ENCODE measurements at places on chromosomes 3 and 15. TPM values are rescaled to one million over a fixed set of nuclear protein-coding genes. Genes with fewer than 3 reads are reported as not detected.

The FAM162A gene
- total RNA-seq: 78.5 TPM

The PPP1R14D gene
- total RNA-seq: not detected

The NEK10 gene
- 0.66 TPM for total RNA-seq

The CCR8 gene
- total RNA-seq: 0.64 TPM

- no peaks in the 10 kb centered on the region for H3K27me3 ChIP-seq
- H3K27ac ChIP-seq: no peak overlapping the region
- no peak overlapping the region for H3K4me3 ChIP-seq
- DNase-seq: no peak
- H3K36me3 ChIP-seq: peaks cover 15% of the 10 kb centered on the region
- no peaks in the 10 kb centered on the region for H3K4me1 ChIP-seq
Measured at GRCh38 chr15:80182611-80183261, 29.9 kb downstream of the FAH start.

DNA sequence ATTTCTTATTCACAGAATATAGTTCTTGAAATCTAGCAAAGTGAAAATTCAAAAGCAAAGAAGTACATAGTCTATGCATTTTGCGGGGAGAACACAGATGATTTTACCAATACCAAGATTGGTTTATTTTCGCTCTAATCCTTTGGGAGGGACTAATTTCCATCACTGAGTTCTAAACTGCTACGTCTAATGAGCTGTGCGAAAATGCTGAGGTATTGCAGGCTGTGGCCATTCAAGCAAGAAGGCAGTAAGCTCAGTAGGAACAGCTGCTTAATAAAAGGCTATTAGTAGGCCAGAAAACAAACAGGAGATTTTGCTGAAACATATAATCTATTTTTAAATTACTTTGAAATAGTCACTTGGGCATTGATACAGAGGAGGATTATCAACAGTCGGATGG is 379.0 kb downstream of the CNTN4 start:
- no peak for DNase-seq
- H3K27me3 ChIP-seq: no peaks in the 10 kb centered on the region
- H3K4me1 ChIP-seq: no peaks in the 10 kb centered on the region

- peaks cover 23% of the 10 kb centered on the region for H3K36me3 ChIP-seq
- H3K4me1 ChIP-seq: no peaks in the 10 kb centered on the region
- no peak for DNase-seq
- no peaks in the 10 kb centered on the region for H3K27me3 ChIP-seq
- H3K4me3 ChIP-seq: peak overlapping the region; percentile 85
- H3K27ac ChIP-seq: no peak overlapping the region
Measured at GRCh38 chr15:74616366-74616939, 817 bp downstream of the CLK3 start.

- no peak for DNase-seq
- H3K4me1 ChIP-seq: no peaks in the 10 kb centered on the region
- H3K27me3 ChIP-seq: no peaks in the 10 kb centered on the region
- H3K4me3 ChIP-seq: no peak overlapping the region
Measured at GRCh38 chr3:52742418-52743041, 28.2 kb downstream of the NEK4 start.

DNA sequence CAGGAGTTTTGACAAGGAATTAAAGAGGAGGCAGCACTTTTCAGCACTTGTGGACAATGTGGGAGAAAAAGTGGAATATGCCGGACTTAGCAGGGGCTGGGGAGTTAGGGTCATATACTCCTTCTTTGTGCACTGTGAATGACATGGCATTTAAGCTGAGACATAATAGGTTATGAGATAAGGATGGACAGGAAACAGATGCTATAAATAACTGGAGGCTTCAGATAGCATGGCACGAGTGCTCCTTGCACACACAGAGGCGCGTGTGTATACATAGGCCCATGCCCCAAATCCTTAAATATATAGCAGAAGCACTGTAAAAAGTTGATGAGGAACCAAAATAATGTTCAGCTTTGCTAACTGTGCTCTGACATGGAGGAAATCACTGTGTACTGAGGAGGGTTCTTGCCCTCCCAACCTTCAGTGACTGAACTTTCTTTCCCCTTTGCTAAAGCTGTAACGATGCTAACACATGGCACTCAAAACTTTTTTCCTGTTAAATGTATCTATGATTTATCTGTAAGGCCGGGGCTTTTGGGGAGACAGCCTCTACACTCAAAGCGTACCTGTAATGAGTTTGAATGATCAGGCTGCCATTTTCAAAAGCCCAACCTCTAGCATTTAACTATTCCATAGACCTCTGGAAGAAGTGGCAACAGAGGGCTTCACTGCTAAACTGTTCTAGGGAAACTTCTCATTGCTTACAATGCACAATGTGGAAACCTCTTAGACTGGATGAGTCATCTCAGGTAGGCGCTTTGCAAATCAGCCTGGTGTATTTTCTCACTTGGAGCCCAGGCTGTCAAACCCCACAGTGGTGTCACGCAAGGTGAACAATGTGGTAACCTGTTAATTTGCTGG is 784.6 kb downstream of the NR2F2 start:
- H3K4me1 ChIP-seq: no peaks in the 10 kb centered on the region
- H3K27me3 ChIP-seq: no peaks in the 10 kb centered on the region
- no peak for DNase-seq
- no peaks in the 10 kb centered on the region for H3K36me3 ChIP-seq

Measured in H9 (cell line).